ENCODE measurements at places on chromosomes 13 and 19. TPM values are rescaled to one million over a fixed set of nuclear protein-coding genes. Genes with fewer than 3 reads are reported as not detected.

CRX gene
- total RNA-seq, result not detected

LILRA1 gene
- not detected for total RNA-seq

BRME1 gene
- 0.83 TPM for total RNA-seq

GPR180 gene
- total RNA-seq, result 12.1 TPM

RAB3A gene
- total RNA-seq, result 2.0 TPM

TINCR gene
- total RNA-seq, result 0.17 TPM

SYNE4 gene
- total RNA-seq, result under 0.01 TPM

TNNI3 gene
- total RNA-seq, result not detected

ZNF547 gene
- 4.6 TPM for total RNA-seq

PSG3 gene
- total RNA-seq, result not detected

PRKCSH gene
- 120 TPM for total RNA-seq

KCNRG gene
- 7.7 TPM for total RNA-seq

ZBTB45 gene
- total RNA-seq, result 5.9 TPM

LRRC4B gene
- 0.17 TPM for total RNA-seq

IZUMO2 gene
- total RNA-seq, result not detected

ATP7B gene
- 3.3 TPM for total RNA-seq

LNX2 gene
- 5.6 TPM for total RNA-seq

KCNJ14 gene
- total RNA-seq, result 0.50 TPM

CACNG6 gene
- total RNA-seq, result not detected

CEACAM6 gene
- total RNA-seq, result not detected

AMER2 gene
- not detected for total RNA-seq

SIPA1L3 gene
- total RNA-seq, result 4.9 TPM

C1QTNF9B gene
- total RNA-seq, result 0.83 TPM

SHISA7 gene
- not detected for total RNA-seq

LRG1 gene
- total RNA-seq, result not detected

FUT1 gene
- under 0.01 TPM for total RNA-seq

IGFL3 gene
- not detected for total RNA-seq

ZSCAN1 gene
- under 0.01 TPM for total RNA-seq

PINLYP gene
- 7.2 TPM for total RNA-seq

ZNF865 gene
- 1.2 TPM for total RNA-seq

NKPD1 gene
- total RNA-seq, result 0.26 TPM

NOTCH3 gene
- total RNA-seq, result 26.4 TPM

ZNF575 gene
- total RNA-seq, result 0.26 TPM

RNF225 gene
- under 0.01 TPM for total RNA-seq

ZNF541 gene
- not detected for total RNA-seq

PRSS57 gene
- not detected for total RNA-seq

Measured in fibroblast of lung (primary cell).